ENCODE measurements at places on chromosomes 7 and 10.
A peak's percentile ranks its signal among the peaks of the same experiment; 100 is the strongest.

GRCh38 chr7:28858206-28858605 is 99.9 kb downstream of the TRIL start:
- DNase-seq: no peak

DNA sequence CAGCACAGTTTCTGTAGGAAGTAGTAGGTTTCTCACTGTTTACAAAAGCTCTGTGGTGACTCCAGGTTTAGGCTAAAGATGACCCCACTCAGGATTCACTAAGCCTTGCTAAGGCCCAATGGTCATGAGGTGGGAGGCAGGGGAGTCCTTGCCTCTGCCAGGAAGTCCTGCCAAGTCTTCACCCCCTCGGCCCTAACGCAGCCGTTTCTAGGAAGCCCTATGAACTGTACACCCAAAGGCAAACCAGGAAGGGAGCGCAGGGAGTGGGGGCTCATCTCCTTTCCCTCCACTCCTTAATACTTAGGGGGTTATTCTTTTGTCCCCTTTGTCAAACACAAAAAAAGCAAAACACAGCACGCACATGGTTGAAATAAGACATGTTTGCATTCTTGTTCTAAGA is 64.6 kb downstream of the CTBP2 start:
- no peak for DNase-seq

GRCh38 chr10:66862687-66863258 is 63.1 kb upstream of the LRRTM3 start:
- DNase-seq: no peak

DNA sequence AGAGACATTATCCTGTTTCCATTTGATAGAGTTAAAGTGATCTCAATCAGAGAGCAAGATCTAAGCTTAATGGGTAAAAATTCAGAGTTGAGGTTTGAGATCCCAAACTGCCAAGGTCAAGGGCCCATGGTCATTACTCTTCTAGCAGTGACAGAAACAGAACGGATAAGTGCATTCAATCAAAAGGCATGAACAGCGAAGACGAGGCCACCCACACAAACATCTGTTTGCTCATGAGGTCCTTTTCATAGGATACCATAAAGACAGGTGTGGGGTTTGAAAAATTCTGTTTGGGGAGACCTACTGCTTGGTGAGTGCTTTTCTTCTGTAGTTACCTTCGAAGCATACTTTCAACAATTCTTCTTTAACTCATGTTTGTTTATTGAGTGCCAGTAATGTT is 58.3 kb downstream of the SEMA3C start:
- DNase-seq: no peak

- DNase-seq: no peak
Observed at GRCh38 chr7:30159163-30159562, 24.4 kb downstream of the MTURN start.

GRCh38 chr10:122248356-122249302 is 22.5 kb upstream of the BTBD16 start:
- DNase-seq: no peak

GRCh38 chr10:132570771-132571649 is 33.4 kb downstream of the INPP5A start:
- DNase-seq: no peak

DNA sequence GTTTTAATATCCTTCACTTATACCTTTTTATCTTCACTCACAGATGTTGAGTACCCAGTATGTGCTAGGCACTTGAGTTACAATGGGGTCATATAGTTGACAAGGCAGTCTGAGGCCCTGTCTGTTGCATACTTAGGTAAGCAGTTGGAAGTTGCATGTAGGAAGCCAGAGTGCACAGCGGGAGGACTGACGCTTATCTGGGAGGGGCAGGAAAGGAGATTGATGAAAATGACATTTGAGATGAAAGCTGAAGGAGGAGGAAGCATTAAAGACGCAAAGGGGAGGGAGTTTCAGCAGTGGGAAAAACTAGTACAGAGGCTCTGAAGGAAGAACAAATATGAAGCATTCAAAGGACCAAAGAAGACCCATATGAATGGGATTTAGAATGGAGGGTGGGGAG is 266.2 kb downstream of the HTR7 start:
- no peak for DNase-seq

DNA sequence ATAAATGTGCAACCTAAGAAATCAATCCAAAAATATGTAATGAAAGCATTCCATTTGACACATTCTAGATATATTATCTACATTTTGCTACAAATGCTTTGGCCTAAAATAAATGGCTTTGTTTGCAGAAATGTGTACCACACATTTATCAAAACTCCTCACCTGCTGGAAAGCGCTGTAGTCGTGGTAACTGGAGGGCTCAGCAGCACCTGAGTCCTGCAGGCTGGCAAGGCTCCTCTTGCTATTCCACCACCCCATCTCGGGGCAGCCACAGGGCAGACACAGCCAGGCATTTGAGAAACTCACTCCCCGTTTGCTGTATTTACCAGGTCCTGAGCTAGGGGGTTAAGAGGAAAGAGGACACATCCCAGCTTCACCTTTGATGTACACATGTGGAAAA is 68.1 kb upstream of the TOMM7 start:
- DNase-seq: no peak

DNA sequence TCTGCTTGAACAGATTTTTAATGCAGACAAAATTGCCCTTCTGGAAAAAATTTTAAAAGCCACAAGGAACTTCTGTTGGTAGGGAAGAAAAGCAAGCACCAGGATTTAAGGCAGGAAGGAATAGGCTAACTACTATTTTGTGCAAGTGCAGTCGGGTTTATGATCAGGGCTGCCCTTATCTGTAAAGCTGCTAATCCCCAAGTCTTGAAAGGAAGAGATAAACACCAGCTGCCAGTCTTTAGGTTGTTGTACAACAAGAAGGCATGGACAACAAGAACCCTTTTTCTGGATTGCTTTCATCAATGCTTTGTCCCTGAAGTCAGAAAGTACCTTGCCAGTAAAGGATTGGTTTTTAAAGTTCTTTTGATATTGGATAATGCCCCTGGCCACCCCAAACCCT is 40.7 kb downstream of the RALA start:
- no peak for DNase-seq

DNA sequence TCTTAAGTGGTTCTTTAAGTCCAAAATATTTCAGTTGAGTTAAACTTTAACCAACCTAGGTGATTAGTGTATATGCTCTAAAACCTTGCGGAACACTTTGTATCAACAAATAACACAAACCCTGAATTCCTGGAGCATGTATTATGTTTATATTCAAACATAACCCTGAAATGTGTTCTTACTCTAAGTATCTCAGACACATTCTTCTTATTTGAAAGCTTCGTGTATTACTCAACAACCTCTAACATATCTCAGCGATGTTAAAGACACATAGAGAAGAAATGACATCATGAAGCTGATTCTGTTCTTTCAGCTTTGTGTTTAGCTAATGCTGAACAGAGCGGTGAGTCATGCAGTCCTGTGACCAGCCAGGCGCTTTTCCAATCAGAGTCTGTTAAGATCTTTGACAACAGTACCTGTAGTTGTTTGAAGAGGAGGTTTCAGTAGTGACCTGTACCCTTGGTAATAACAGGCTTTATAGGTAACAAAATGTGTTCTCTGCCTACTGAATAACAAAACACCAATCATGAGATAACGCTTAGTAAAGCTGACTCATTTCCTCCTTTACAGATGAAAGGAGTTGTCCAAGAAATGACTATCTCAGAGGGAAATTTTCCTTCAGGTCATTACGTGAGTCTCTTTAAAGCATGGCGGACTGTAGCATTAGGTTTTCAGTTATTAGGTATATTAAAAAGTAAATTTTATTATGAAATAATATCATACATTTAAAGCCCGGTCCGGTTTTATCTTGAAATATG is 67.3 kb upstream of the KLF6 start:
- peak; percentile 92 for DNase-seq

- DNase-seq: no peak
Observed at GRCh38 chr10:17817316-17817715, 8.2 kb downstream of the MRC1 start.

DNA sequence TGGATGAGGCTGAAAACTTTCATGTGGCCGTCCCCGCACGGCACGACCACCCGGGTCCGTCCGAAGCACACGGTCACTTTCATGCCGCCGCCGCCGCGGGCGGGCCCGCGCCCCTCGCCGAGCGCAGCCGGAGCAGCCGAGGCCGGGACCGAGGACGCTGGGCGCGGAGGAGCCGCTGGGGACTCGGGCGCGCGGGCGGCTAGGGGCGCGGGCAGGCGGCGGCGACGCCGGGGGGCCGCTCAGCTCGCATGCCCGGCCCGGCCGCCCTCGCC is 247 bp downstream of the PARD3 start:
- DNase-seq: no peak

GRCh38 chr7:21198921-21199320 is 229.0 kb upstream of the SP4 start:
- DNase-seq: no peak

Measured in activated CD4-positive, alpha-beta T cell treated with anti-CD3 and anti-CD28 coated beads, Interleukin-2, Interleukin-4, amounts not matched to agents 100 ng/mL and 50 ng/mL, durations not matched to agents 16 hours and 8 hours (primary cell).